Left ventricle myocardium inferior (tissue), 1 donor: ENCODE measurements at places on chromosomes 4 and X.

GRCh38 chrX:14673236-14673635, 143.9 kb downstream of the GLRA2 start:
- DNase-seq: no peak

GRCh38 chrX:66191563-66191962, 27.5 kb downstream of the HEPH start:
- DNase-seq: no peak

GRCh38 chr4:87865288-87865687, 32.5 kb downstream of the MEPE start:
- DNase-seq: no peak

DNA sequence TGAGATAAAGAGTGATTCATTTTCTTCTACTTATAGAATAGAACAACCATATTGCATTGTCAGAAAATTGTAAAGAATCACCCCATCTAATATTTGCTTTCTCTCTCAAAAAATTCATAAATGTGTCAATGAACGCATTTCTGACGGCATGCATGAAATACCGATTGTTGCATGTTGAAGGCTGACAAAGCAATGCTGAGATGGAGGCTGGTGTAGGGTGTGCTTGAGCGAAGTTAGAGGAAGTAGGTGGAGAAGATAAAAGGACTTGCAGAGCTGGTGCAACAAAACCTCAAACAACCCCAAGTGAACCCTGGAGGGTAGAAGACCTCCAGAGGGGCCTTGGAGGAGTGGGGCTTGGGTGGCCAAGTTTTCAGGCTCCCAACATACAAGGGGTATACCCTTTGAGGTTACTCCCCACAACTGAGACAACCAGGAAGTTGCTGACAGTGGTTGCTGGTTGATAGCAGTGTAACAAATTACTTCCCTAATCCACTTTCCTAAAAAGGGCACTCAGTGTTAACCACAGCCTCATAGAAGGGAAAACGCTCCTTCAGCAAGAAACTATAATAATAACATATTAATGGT, 452.7 kb downstream of the NLGN4X start:
- no peak for DNase-seq

DNA sequence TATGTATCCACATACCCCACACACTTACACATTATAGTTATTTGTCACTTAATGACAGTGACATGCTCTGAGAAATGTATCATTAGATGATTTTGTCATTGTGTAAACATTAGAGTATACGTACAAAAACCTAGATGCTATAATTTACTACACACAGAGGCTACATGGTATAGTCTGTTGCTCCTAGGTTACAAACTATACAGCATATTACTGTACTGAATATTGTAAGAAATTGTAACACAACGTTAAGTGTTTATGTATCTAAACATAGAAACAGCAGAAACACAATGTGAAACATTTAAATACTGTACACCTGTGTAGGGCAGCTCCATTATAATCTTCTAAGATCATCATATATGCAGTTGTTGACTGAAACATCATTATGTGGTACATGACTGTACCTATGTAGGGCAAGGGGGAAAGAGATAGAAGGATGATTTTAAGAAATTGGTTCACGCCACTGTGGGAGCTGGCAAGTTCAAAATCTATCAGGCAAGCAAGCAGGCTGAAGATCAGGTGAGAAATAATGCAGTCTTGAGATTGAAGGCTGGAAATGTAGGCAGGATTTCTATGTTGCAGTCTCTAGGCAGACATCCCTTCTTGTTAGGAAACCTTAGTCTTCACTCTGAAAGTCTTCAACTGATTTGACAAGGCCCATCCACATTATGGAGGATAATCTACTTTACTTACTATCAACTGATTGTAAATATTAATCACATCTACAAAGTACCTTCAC, 78.0 kb upstream of the CPEB2 start:
- DNase-seq: no peak

GRCh38 chrX:65706041-65706828, 38.8 kb downstream of the MSN start:
- peak; percentile 33 for DNase-seq

- no peak for DNase-seq
Observed at GRCh38 chr4:52192721-52193135, 141.6 kb downstream of the SPATA18 start.
